ENCODE measurements at places on chromosomes 16 and 17. TPM values are rescaled to one million over a fixed set of nuclear protein-coding genes. Genes with fewer than 3 reads are reported as not detected.

The SAP30BP gene
- total RNA-seq = 124 TPM

The SLC13A5 gene
- not detected for total RNA-seq

The CACNA1G gene
- total RNA-seq = 0.17 TPM

The RFWD3 gene
- 79.9 TPM for total RNA-seq

The RNF112 gene
- not detected for total RNA-seq

The SLC52A1 gene
- 0.05 TPM for total RNA-seq

The KRTAP3-1 gene
- total RNA-seq = not detected

The WDR90 gene
- 28.7 TPM for total RNA-seq

The KRTAP2-3 gene
- total RNA-seq = 0.69 TPM

The LITAF gene
- total RNA-seq = 30.1 TPM

The PRSS33 gene
- 0.36 TPM for total RNA-seq

The MYH13 gene
- not detected for total RNA-seq

The SLC6A2 gene
- 7.4 TPM for total RNA-seq

The ASPHD1 gene
- 22.0 TPM for total RNA-seq

The KRTAP4-3 gene
- total RNA-seq = not detected

The ZFP3 gene
- total RNA-seq = 0.72 TPM

The ATP2A1 gene
- 1.1 TPM for total RNA-seq

The NACA2 gene
- total RNA-seq = not detected

The SLC16A6 gene
- total RNA-seq = 0.48 TPM

The KIF19 gene
- total RNA-seq = not detected

The TNP2 gene
- total RNA-seq = not detected

The SETD6 gene
- total RNA-seq = 15.3 TPM

The MYO15B gene
- 7.1 TPM for total RNA-seq

The KRT35 gene
- total RNA-seq = not detected

The HSD17B1 gene
- 1.6 TPM for total RNA-seq

The WDR45B gene
- total RNA-seq = 90.3 TPM

All from A172 (cell line).